ENCODE measurements at places on chromosomes 13 and 19.

GRCh38 chr13:45529758-45530157 is 65.0 kb downstream of the COG3 start:
- DNase-seq: no peak

GRCh38 chr19:391726-392374 is 17.1 kb downstream of the C2CD4C start:
- DNase-seq: no peak

DNA sequence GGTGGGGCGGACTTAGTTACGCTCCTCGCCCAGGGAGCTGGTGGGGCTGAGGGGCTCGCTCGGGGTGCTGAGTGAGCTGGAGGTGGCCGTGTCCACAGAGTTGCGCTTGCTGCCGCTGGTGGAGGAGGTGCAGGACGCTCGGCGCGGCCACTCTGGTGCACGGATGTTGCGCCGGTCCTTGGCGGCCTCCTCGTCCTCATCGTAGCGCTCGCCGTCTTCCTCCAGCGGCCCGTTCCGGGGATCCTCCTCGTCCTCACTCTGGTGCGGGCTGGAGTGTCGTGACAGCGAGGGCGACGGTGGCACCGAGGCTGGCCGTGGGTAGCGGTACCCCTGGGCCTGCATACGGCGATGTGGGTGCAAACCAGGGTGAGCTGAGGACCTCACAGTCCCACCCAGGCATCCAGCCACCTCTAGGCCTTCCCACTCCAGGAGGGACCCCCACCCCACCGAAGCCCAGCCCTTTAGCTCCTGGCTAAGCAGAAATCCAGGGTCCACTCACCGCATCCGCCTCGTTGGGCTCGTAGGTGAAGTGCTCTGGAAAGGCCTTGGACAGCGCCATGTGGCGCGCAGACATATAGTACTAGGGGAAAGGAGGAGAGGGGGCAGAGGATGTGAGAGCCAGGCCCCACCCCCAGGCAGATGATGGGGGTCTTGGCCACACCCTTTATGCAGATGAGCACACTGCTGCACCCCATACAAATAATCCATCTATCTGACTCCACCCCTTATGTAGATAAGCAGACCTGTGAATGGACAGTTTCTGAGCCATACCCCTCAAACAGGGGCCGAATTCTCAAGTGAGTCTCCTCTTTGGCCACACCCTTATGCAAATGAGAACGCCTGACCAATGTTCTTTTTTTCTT is 4.4 kb downstream of the FTL start:
- DNase-seq: no peak

GRCh38 chr19:48819366-48819816 is 8.6 kb upstream of the BCAT2 start:
- DNase-seq: peak; percentile 32

GRCh38 chr13:99681695-99682094 is 180.4 kb downstream of the TM9SF2 start:
- no peak for DNase-seq

DNA sequence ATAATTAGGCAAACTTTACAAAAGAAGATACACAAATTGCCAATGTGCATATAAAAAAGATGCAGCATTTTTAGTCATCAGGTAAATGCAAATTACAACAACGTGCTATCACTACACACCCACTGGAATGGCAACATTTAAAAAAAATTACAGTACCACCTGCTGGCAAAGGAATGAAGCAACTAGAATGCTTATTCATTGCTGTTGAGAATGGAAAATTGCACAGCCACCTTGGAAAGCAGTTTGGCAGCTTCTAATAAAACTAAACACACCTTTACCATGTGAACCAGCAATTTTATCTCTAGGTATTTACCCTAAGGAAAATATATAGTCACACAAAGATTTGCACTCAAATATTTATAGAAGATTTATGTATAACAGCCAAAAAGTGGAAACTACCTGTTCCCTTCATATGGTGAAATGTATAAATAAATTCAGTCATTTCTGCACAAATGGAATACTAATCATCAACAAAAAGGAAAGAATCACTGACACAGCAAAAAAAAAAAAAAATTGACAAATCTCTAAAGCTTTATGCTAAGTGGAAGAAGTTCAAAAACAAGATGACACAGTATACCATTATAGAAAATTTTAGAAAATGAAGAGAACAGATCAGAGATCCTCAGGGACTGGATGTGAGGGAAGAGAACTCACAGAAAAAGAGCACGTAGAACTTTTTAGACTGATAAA is 30.3 kb downstream of the OXGR1 start:
- no peak for DNase-seq

- DNase-seq: no peak
Measured at GRCh38 chr13:36418022-36418805, 14.1 kb upstream of the CCNA1 start.

GRCh38 chr13:99391781-99392469 is 84.7 kb upstream of the GPR183 start:
- DNase-seq: no peak

DNA sequence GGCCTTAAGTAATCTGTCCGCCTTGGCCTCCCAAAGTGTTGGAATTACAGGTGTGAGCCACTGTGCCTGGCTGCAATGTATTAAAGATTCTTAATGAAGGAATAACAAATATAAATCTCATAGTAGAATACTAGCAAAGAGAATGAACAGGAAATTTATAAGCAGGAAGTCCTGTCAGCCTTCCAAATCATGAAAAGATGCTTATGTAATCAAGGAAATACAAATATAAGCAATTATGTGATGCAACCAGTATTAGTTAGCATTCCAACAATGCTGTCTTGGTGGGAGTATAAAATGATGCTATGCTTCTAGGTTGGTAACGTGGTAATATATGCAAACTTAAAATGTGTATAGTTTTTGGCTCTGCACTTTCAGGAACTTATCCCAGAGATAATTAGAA is 133.8 kb downstream of the PDS5B start:
- no peak for DNase-seq

DNA sequence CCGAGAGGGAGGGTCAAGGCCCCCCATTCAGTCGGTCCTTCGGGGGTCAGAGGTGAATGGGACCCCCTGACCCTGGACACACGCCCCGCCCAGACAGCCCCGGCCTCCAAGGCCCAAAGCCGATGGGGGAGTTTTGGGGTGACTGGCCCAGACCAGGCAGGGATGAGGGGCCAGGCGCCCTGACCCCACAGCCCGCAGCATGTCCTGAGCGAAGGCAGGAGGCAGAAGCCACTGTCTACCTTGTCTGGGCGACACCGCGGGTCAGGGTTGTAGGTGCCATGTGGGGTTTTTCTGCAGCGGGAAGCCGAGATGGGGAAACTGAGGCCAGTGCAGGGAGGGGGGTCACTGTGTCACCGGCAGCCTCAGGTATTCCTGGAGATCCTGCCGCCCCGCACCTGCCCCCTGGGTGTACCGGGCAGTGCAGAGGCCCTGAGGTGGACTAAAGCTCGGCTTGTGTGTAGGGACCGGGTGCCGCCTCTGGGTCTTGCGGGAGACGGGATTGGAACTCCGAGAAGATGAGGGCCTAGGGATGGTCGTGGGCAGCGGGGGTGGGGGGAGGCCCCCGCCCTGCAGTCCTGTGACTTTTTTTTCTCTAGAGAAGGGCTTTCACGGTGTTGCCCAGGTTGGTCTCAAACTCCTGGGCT is 8.5 kb downstream of the ARID3A start:
- DNase-seq: no peak

DNA sequence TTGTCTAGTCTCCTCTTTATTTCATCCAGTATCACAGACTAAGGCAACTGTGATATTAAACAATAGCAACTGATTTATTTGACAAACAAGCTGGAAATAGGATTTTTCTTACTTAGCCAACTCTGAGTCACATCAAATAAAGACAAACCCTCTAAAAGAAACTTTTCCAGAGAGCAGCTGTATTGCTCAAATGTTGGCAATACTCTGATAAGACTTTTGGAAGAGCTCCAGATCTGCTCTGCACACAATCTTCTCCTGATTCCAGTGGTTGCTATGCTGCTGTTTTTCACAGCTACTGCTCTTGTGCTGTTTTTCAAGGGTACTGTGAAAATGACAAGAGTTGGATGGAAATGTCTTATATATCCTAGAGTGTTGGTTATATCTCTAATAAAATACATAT is 1479.2 kb downstream of the SLITRK5 start:
- no peak for DNase-seq

DNA sequence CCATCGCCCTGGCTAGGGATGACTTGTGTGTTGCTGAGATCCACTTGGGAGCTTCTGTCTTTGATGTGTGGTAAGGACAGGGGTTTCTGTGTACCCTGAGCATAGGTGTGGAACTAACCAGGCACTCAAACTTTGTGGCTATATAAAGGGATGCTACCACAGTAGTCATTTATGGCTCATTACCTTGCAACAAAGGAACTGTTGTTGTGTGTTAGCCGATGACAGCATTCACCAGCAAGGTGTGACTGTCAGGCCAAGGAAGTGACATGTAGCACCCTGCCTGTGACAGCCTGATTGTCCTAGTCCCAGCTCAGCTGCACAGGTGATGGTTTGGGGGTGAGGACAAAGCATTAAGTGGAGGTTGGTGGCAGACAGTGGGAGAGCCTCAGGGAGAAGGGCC is 73.6 kb downstream of the COG3 start:
- peak; percentile 19 for DNase-seq

GRCh38 chr13:86554066-86554465 is 754.8 kb upstream of the SLITRK6 start:
- no peak for DNase-seq

- no peak for DNase-seq
Measured at GRCh38 chr19:15299568-15300409, 32.5 kb downstream of the BRD4 start.

Data from NCI-H2081 (cell line).